NCI-H1105 (cell line): ENCODE measurements at places on chromosomes 4 and X.

GRCh38 chr4:103484521-103484920 lies 235.3 kb downstream of the TACR3 start:
- no peak for DNase-seq

DNA sequence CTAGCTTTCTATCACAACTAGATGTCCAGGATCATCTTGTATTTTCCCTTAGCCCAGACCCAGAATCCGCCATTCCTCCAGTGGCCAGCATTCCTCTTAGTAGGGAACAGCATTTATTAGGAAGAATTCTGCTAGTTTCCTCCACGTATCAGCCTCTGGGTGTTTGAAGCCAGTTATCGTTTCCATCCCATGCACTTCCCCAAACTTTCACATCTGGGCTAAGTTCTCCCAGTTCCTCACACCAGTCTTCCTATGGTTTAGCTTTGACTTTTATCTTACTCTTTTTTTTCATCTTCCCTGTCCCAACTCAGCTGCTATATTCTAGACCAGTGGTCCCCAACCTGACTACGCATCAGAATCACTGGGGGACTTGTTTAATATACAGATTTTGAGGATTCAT lies 53.5 kb upstream of the PRSS48 start:
- DNase-seq = no peak

- no peak for DNase-seq
These were observed 4.8 kb downstream of the TBC1D14 start for GRCh38 chr4:6914448-6914847.

DNA sequence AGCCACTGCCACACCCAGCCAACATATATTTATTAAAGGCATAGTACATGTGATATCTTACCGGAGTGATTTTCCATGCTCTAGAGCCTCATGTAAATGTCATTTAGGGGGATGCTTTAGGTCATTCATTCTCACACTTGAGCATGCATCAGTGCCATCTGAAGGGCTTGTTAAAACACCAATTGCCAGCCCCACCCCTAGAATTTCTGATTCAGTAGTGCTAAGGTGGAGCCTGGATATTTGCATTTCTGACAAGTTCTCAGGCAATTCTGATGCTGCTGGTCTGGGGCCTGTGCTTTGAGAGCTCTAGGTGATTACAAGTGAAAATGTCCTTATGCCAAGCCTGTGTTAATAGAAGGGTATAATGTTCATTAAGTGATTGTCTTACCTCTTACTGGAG lies 107.7 kb downstream of the PHEX start:
- DNase-seq = no peak

DNA sequence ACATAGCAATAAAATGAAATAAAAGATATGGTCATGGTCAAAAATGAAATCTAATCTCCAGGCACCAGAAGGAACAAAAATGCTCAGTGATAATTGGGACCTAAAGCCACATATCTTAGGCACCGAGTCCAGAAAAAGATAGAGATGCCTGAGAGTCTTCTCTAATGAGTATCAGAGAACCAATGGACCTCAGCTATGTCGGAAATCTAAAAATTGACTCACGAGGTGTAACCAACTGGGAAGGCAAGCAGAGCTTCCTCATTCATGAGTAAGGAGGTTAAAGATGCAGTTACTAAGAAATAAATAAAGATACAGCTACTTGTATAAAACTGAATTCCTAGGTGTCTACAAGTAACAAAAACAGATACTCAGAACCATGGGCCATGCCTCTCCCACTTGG lies 72.1 kb downstream of the KLHL34 start:
- DNase-seq = no peak

DNA sequence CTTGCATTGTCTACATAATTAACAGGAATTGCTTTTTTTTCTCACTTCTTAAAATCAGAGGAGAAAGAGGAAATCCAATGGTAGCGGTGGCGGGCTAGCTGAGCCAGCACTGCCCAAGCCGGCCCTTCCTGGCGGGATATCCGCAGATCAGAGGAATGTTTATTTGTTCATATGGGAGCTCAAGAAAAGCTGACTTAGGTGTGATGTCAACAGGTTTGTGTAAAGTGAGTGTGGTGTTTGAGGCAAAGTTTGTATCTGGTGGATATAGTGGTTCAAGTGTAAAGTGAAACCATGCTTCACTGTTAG lies 466 bp upstream of the SLC39A8 start:
- DNase-seq = no peak

- no peak for DNase-seq
These were observed 1956.7 kb downstream of the C4orf33 start for GRCh38 chr4:131052646-131053045.
